Stimulated activated CD8-positive, alpha-beta memory T cell treated with anti-CD3 and anti-CD28 coated beads, Interleukin-7, amount 100 ng/mL, for 24 hours (primary cell): ENCODE measurements at places on chromosomes 1 and 21.

DNA sequence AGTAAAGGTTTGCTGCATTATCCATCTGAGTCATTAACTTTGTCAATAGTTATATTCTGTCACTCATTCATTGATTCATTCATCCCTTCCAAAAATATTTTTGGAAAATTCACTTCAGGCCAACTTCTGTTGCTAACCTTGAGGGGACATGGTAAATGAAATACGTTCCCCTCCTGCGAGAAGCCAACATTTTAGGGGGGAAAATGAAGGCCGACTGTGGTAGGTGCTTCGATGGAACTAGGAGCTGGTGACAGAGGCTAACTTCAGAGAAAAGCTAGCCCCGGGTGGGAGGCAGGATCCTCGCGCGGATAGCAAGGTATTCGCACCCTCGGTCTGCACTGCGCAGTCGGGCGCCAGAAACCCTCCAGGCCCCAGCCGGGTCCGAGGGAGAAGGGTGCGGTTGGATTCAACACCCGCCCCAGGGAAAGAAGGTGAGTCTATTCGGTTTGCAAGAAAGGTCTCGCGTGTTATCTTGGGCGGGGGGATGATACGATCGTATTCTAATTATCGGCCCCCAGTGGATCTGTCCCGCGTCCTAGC is 646 bp upstream of the RRP15 start:
- DNase-seq = no peak

- DNase-seq = no peak
These were observed 10.3 kb downstream of the GPR25 start for GRCh38 chr1:200883118-200883517.

DNA sequence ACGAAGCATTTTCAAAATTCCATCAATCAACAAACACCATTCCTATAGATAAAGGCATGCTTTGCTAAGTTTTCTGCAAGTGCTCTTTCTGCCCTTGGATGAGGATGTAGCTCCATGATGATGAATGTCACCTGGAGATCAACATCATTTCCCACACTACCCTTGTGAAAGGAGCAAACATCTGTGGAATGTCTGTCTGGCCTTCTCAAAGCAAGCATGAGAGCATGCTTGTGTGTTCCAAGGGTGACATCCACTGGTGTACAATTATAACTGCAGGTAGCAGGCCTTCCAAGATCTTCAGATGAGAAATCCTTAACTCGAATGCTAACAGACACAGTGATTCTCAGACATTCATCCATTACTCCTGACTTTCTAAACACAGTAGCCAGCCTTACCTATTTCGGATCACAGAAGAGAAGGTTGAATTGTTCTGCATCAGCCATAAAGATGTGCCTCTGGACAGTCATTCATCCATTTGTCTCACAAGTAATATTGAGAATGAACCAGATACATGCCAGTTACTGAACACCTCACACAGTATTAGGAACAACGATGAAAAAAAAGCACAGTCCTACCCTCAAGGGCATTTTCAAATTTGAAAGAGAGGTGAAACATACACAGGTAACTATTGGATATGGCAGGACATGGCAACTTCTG is 162.4 kb downstream of the TPR start:
- DNase-seq = no peak

DNA sequence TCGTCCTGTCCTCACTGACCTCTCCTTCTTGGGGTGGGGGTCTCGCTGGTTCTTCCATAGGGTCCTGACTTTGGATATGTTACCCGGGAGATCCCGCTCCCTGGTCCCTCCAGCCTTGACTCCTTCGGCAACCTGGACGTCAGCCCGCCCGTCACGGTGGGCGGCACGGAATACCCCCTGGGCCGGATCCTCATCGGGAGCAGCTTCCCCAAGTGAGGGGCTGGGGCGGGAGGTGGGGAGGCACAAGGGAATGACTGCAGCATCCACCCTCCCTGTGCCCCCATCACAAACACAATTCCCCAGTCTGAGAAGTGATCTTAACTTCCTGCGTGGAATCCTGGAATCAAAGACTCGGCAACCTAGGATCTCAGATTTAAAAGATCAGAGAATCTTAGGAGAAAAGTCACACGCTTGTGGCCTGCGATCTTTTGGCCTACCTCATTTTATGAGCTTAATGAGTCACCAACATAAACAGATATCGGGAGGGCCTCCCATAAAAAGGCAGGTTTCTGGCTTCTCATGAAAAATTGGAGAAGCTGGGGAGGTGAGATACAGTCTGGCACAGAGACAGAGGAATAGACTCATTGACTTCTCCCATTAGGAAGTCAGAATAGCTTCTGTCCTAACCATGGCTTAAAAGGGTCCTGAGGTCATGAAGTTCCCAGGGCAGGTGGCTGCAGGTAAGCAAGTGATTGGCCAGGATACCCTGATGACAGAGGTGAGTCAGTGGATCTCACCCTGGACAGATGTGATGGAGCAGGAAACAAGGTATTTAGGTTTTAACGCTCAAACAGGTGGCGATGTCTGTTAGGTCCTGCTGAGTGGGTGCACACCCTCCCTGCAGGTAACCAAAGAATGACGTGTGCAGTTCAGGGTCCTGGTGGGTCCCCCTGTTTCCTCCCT is 15.9 kb upstream of the PADI3 start:
- no peak for DNase-seq

- DNase-seq = no peak
These were observed 6.9 kb upstream of the TMEM269 start for GRCh38 chr1:42777852-42778251.

DNA sequence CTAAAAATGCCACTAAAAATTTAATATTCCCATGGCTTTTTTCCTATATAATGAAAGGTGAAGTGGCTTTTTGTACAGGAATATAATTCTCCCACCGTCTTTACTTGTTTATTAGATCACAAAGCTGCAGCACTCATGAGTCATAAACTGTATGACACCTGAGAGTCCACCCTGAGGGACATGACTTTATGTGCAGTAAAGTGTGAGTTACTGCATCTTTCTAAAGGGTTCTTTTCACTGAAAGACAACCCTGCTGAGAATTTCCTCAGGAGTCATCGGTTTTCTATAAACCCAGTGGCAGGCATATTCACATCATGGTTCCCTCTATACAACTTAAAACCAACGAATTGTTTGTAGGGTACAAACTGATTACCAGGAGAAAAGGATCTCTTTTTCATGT is 77.4 kb downstream of the APP start:
- no peak for DNase-seq

GRCh38 chr1:56024155-56024554 is 555.2 kb downstream of the PLPP3 start:
- no peak for DNase-seq
